ENCODE measurements at places on chromosomes 13 and 19.

DNA sequence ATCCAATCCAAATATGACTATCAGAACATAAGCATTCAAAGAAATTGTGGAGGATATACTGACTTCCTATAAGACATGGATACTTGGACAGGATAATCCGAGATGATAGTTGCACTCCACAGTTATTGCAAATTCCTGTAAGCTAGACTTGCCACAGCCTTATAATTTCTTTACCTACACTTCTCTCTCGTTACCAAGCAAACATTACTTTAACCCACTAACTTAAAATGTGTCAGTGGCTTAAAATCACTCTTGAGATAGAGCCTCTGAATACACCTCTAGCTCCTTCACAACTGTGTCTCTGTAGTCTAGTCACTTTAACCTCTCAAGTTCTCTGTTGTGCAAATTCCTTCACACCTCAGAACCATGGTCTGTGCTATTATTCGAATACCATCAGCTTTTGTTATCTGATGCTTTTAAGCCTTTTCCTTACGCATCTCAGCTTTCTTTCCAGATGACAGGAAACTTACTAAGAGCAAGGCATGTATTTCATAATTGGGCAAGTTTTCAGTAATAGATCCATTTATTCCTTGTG lies 474.9 kb upstream of the MIR17HG start:
- no peak for DNase-seq

GRCh38 chr13:59721926-59722910 lies 441.5 kb downstream of the DIAPH3 start:
- DNase-seq, result no peak

DNA sequence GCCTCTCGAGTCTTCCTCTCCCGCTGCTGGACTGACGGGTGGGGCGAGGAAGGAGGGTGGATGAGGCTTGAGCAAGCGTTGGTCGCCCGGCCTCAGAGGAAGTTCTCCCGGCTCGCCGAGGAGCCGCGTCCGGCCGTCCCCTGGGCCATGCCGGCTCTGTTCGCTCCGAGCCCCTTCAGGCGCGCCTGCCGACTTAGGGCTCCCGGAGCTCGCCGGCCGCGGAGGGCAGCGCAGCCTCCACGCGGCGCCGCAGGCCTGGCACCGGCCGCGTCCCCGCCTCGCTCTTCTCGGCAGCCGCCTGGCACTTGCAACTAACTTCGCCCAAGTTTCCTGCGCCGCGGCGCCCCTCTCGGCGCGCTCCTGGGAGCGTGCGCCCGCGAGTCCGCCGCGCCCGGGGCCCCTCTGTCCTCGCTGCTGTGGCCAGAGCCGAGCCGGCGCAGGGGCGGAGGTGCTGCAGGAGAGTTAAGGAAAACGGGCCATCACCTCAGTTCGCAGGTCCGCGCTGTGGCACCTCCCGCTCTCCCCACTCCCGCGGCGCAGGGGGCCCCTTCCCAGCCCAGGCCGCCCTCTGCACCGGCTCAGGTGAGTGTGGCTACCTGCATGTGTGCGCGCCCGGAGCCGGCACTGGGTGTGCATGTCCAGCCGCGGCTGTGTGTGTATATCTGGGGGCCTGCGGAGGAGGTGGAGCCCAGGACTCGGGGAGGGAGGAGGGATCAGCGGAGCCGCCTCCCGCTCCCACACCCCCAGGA lies 641 bp upstream of the SOX21 start:
- no peak for DNase-seq

- DNase-seq, result no peak
These were observed 3.8 kb downstream of the APC2 start for GRCh38 chr19:1453525-1454364.

DNA sequence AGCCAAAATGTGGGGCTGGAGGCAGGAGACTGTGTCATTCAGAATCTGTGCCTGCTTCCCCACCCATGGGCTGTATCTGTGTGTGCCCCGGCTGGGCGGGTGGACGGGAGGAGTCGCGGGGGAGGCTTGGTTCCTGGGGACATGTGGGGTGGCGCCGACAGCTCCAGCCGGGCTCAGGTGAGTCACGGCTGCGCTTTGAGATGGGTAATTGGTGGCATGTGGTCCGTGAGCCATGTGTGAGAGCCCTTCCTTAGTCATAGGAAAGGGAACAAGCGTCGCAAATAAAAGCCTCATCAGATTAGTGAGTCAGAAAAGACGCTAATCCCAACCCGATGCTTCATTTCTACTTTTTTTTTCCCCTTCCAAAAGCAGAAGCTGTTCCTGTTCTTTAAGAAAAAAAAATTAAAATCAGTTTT lies 118.6 kb upstream of the ZNF536 start:
- DNase-seq, result no peak

GRCh38 chr19:16327169-16327475 lies 2.5 kb downstream of the KLF2 start:
- DNase-seq, result no peak
